T-helper 2 cell treated with Interferon-gamma antibody and Interleukin-4, amounts not matched to agents 5 μg/mL and 100 μg/mL, for 36 hours (primary cell): ENCODE measurements at places on chromosomes 5 and 9.

GRCh38 chr9:97076238-97076637 is 37.3 kb upstream of the CTSV start:
- DNase-seq: no peak

- no peak for DNase-seq
Measured at GRCh38 chr9:127726871-127727270, 8.2 kb downstream of the TOR2A start.

GRCh38 chr5:149961957-149962409 is 1.4 kb downstream of the SLC26A2 start:
- DNase-seq: no peak

DNA sequence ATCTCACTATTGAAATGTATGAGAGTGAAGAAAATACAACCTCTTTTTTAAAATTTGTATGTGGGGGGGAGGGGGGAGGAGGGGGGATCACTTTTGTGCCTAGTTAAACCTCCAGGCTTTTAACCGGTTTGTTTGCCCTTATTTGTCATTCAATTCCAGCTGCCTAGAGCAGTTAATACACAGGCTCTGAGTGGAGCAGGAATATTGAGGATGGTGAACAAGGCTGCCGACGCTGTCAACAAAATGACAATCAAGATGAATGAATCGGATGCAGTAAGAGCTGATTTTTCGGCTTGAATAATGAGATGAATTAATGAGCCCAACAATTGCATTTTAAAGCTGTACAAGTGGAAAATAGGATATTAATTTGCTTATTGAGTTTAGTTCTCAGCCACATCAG is 28.7 kb upstream of the SNX24 start:
- DNase-seq: no peak

DNA sequence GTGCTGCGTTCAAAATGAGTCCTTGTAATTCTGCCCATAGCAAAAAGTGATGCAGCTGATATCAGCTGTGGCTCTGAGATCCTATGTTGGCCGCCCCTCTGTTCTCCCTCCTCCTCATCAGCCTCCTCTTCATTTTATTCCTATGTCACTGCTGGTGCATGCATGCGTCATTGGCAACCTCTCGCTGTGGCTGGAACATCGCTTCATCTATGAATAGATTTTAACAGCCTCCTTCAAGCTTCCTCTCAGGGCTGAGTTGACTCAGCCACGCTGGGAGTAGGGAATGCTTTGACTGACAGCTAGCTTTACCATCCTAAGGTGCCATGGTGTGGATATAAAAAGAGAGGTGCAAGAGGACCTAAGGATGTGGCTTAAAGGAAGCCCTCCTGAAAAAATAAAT is 303.5 kb downstream of the PLK2 start:
- DNase-seq: no peak

GRCh38 chr9:137575364-137575715 is 3.4 kb downstream of the DPH7 start:
- no peak for DNase-seq

- DNase-seq: no peak
Measured at GRCh38 chr9:111056538-111056937, 18.3 kb upstream of the LPAR1 start.

DNA sequence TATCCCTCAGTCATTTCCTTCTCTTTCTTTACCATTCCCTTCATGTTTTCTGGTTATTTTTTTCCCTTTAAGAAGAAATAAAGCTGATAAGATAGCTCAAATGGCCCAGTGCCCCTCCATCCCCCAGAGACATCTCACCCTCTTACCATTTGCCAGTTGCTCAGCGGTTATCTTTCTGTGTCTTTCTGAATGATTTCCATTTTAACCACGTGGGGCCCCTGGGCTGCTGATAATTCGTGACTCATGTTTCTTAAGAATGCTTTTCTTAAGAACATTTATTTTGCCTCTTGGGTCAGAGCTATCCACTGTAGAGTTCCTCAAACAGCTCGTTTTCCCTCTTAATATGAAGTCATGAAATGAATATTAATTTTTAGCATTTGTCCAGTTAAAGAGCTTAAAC is 147.8 kb downstream of the MAST4 start:
- no peak for DNase-seq

GRCh38 chr5:130386155-130386554 is 481.9 kb downstream of the CHSY3 start:
- no peak for DNase-seq

- no peak for DNase-seq
Measured at GRCh38 chr5:159628703-159629102, 287.6 kb upstream of the ADRA1B start.

- DNase-seq: no peak
Measured at GRCh38 chr5:78504704-78505677, 143.6 kb downstream of the LHFPL2 start.

DNA sequence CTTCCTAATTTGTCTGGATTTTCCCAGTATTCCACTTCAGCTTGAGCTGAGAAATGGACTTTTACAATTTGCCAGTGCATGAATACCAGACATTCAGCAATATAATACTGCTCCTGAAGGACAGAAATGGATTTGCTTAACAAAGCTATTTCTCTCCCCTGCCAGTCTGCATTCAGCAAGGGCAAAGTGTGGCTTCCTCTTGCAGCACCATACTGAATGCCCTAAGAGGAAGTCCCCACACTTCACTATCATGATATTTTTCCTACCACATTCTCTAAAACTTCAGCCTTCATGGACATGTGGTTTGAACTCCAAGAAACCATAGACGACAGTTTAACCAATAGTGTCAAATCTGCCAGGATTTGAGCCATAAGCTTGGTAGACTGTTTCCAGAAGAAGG is 19.8 kb upstream of the TLE4 start:
- no peak for DNase-seq

DNA sequence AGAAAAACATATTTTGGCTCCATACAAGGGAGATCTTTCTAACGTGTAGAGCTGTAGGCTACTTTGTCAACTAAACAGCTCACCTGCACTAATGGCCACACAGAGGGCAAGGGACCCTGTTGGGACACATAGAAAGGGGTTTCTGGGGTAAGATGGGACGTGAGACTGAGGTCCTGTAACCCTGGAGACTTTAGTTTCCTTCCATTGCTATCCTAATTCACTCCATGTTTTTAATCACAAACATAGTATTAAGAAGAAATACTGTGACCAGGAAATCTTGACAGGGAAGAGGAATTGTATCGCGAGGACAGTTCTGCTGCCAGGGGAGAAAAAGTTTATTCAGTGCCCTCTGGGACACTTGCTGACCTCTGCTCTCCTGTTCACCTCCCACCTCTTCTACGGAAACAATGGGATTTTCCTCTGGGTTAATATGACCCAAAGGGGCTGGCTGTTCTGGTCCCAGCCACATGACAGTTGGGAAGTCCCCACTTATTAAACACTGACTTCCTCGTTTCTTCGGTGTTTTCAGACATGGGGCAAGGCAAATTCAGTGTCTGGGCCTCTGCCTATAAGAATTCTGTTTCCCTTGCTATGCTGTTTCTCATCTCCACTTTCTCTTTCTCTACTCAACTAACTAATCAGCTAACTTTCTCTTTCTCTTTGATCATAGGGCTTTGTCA is 106.9 kb upstream of the SEMA6A start:
- no peak for DNase-seq

- no peak for DNase-seq
Measured at GRCh38 chr9:36874261-36874660, 159.8 kb downstream of the PAX5 start.

- DNase-seq: no peak
Measured at GRCh38 chr5:164728733-164729132, 1223.3 kb downstream of the MAT2B start.

DNA sequence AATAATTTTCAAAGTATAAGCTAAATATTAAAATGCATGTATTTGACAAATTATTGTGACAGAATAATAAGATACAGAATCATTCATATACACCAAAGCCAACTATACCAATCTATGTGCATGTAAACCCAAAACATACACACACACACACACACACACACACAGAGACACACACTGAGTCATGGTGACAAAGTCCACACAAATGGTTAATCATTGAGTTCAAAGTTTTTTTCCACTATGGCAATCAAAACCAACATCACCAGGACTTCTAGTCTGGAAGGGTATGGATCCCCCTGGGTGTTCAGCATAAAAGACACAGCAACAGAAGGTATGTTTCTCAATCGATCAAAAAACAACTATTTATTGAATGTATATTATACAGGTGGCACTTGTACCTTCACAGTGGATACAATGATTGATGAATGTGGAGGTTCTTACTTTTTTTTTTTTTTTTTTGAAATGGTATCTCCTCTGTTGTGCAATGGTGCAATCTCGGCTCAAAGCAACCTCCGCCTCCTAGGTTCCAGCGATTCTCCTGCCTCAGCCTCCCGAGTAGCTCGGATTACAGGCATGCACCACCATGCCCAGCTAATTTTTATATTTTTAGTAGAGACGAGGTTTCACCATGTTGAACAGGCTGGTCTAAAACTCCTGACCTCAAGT is 137.0 kb downstream of the PDE4D start:
- no peak for DNase-seq

DNA sequence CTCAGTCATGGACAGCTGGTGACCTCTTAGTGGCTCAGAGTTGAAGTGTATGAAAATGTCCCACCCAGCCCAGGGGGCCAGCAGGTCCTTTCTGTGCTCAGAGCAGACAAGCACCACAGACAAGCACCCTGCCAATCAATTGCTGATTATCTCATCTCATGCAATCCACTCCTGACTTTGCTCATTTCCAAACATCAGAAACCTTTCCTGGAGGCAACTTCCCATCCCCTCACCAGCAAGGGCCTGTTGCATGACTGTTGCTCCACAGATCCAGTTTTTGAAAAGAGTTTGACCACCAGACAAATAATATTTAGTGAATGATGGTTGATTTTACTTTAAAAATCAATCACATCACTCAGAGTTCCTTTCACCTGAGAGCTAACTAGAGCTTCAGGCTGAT is 397.3 kb upstream of the KLF4 start:
- DNase-seq: no peak

DNA sequence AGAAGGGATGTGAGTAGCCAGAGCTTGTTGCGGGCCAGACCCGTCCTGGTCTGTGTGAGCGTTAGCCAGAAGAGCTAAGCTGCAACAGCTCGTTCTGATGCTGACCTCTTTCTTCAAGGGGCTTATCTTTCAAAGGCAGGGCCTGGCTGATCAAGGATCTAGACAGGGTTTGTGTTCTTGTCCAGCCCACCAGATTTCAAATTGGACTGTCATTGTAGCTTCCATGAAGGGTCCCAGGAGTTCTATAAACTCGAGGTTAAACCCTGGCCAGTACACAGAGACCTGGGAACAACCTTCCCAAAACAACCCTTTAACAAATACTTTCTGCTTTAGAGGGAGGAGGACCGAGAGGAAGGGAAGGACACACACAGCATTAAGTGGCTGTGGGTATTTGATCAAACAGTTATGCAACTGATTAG is 153.0 kb upstream of the TUT7 start:
- no peak for DNase-seq

DNA sequence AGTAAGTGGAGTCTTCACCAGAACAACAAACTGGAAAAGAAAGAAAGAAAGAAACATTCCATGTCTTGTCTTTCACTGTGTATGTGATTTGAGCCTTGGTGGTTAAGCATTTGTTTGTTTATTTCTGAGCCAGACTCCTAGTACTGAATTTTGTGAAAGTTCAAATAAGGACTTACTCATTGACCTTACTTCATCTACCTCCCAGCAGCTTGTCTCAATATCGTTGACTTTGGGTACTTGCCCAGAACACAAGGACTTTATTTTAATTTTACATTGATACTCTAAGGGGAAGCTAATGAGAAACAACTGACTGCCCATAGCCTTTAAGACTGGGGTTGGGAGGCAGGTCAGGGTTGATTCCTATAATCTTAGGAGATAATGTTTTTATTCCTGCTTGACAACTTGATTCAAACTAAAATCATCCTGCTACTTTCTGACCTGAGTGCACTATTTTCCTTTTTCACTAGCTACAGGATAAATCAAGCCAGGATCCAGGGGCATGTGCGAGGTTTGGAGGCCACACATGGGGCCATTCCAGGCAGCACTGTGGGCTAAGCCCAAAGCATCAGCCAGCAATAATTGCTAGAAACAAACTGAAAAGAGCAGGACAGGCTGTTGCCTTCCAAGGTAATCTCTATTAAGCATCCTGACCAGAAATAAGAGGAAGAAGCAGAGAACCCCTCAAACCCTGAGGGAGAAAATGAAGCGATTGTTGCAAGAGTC is 138.9 kb upstream of the RUSC2 start:
- DNase-seq: no peak

- no peak for DNase-seq
Measured at GRCh38 chr9:99573085-99573484, 248.6 kb upstream of the NR4A3 start.

GRCh38 chr5:100647461-100648230 is 112.5 kb downstream of the FAM174A start:
- DNase-seq: no peak

DNA sequence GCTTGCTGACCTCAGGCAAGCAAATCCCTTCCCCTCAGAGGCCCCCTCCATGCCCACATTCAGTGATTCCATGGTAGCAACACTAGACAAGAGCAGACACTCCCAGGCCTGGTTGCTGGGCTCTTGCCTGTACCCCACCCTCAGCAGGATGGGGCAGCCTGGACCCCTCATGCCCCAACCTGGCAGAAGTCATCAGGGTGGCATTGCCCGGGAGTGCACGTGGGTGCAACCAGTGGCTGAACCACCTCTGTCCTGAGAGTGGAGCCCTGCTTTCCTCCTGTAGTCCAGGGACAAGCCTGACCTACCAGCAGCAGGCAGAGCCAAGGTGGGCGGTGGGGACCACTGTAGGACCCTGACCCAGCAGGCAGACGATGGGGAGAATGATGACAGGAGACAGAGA is 65.8 kb upstream of the TBC1D2 start:
- no peak for DNase-seq

DNA sequence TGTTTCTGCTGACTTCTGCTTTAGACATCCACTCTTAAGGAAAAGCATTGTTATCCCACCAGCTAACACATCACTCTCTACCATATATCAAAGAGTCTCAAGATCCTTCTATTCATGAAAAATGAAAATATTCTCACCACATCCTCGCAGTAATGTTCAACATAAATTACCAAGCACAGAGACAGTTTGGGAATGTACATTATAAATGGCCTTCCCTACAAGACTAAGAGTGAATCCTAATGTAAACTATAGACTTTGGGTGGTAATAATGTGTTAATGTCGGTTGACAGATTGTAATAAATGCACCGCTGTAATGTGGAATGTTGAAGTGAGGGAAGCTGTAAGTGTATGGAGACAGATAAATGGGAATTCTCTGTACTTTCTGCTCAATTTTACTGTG is 27.1 kb upstream of the KCNIP1 start:
- DNase-seq: no peak

DNA sequence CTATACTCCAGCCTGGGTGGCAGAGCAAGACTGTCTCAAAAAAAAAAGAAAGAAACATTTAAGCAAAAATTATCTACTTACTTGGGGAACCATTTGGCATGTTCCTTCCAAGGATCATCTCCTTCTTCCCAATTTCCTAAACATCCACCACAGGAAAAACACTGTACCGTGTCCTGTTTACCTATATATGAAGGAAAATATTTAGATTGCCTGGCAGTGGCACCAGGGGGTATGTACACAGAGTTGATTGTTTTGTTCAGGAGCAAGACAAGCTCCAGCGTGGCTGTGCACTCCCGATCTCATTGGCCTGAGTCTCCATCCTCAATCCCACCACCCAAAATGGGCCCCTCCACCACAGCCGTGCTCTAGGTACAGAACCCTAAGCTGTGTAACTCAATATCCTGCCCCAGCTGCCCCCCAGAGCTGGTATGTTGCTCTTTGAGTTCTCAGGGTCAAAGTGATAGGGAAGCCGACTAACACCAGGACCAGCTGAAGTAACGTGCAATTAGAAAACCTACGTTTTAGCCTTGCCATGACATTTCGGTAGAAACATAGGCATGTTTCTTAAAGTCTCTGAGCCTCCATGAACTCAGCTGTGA is 13.8 kb downstream of the NAIP start:
- DNase-seq: no peak
